ENCODE measurements at places on chromosomes 2 and 18.
A peak's percentile ranks its signal among the peaks of the same experiment; 100 is the strongest.

GRCh38 chr18:22745966-22746365 is 187.2 kb upstream of the RBBP8 start:
- no peak for DNase-seq

DNA sequence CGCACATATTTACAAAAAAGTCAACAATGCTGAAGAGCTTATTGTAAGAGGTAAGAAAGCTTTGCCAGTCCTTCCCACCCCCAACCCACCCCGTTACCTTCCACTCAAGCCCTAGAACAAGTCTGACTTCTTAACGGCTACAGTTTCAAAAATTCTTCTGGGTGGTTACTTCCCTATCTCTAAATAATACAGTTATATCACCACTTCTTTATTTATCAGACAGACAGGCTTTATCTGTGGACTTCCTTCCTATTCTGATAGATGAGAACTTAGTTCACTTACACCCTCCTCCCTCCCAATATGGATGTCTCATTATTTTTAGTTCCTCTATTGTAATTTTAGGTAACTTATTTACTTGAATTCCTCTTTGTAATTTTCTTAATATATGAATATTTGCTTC is 26.7 kb upstream of the ACTR3 start:
- no peak for DNase-seq

DNA sequence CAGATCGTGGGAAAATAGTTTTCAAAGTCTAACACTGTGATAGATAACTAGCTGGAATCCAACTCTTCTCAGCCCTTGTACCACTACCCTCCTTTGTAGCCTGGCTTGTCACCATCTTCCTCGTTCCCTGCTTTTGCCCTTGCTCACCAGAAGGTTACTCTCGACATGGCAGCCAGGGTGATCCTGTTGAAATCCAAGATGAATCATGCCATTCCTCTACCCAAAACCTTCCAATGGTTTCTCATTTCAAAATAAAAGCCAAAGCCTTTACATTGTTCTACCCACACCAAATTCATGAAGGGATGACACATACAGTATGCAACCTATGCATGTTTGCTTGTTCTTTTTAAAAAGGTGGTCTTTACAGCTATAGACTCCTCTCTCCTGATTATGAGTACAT is 45.7 kb downstream of the STAT4 start:
- DNase-seq, result no peak

- DNase-seq, result peak; percentile 48
Measured at GRCh38 chr18:12839526-12840196, 44.4 kb downstream of the PTPN2 start.
